ENCODE measurements at places on chromosomes 2 and 18.

- DNase-seq, result peak; percentile 58
These were observed 272.6 kb upstream of the ERBB4 start for GRCh38 chr2:212811036-212811805.

DNA sequence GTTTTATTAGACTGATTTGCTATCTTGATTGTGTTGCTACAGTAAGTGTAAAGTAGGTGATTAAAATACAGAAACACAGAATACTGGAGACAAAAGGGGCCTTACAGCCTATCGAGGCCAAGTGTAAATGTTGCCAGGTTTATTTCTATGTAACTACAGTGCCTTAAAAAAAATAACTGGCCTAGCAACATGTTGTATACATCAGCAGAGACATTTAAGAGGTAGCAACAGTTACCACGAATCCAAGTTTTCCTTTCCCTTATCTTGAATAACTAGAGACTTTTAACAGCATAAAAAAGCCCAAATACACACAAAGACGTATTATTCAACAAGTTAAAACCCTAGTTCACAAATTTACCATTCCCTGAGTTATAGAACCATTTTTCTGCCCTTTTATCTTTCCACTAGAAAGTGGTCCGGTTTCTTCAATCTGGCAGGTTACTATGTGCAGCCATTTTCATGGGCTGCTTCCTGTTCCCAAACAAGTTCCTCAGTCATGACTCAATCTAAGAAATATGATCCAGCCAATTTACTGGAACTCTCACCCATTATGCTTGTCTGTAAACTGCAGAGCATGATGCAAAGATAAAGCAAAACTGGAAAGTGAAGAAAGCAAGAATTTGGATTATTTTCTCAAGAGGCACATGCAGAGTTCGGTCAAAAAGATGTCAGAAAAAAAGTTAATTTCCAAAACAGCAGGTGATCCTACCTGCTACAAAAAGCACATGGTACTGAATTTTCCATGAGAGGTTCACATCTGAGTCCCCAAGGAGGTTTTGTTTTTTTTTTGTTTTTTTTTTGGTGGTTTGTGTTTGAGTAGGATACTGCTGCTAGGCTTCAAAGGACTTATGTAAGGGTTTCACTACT lies 22.2 kb downstream of the NFE2L2 start:
- DNase-seq, result peak; percentile 92

DNA sequence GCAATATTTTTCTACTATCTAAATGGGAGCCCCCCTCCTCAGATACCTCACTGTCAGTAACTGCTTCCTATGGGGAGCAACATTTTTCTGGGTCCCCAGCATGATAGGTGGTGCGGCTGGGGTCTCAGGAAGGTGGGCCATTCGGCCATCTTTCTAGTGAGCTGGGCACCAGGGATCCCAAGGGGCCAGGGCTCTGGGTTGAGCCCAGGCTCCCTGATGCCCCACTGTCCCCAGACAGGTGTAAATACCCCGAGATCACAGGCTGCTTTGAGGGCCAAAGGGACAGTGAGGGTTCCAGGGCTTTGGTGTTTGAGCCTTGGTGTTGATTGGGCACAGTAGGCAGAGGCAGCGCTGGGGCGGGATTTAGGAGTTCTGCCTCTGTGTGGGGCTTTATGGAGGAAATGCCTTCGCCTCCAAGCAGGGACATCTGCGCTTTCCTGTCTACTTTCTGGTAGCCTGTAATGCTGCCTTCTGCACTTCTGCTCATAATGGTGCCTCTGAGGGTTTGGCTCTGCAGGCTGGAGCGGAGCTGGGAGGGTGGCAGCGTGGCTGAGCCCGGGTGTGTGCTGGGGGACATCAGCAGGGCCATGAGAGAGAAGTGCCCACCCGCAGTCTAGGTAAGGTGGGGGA lies 5.3 kb downstream of the ITM2C start:
- no peak for DNase-seq

DNA sequence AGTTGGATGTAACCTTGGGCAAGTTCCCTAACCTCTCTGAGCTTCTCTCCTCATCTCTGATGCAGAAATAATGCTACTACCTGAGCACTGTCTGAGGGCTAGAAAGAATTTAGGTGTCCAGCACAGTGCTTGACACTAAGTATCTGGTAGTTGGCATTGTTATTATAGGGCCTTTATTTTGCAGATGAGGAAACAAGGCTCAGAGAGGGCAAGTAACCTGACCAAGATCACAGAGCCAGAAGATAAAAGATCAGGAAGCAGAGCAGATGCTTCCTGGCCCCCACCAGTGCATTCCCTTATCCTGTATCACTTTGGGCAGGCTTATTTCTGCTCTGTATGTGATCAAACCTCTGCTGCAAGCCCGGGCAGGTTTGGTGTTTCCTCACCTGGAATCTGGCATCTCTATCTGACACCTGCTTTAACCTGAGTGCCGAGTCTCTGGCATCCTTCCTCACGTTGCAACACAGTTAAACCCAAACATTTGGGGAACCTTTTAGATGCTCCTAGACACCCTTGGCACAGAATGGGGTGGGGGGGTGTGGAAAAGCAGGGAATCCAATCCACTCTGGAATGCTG lies 69.9 kb downstream of the PLB1 start:
- DNase-seq, result no peak

DNA sequence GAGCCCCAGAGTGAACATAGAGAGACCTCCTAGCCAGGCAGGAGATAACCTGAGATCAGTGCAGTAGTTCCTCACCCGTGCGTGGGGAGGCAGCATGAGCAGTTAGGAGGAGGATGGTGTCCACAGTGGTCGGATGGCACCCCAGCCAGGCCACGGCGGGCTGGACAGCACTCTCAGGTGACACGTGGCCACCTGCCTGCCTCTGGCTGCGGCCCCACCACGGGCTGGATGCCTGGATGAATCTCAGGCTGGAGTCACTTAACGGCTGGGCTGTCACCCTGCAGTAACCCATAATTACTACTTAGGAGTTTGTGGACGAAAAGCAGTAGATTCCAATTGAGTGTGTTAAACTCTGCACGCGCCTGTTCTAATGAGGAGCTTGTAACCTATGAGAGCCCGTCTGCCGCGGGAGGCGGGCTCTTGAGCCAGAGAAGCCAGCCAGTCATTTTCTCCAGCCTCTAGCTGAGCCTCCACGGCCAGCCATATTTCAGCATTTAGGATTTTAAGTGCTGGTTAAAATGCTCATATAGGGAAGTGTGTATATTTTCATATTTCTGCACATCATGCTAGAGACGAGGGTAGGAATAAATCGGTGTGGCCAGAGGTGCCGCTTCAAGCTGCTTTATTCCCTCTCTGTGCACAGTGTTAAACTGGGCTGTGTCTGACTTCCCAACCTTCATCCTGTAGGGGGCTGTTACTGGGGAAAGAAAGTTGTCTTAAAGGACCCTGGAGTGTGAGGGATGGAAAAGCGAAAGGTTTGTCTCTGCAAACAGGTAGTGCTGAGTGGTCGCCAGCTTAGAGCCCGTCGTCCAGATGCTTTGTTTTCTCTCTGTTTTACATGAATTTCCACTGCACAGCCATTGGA lies 144.0 kb downstream of the GLI2 start:
- DNase-seq, result no peak

GRCh38 chr2:120180066-120180465 lies 43.1 kb downstream of the TMEM185B start:
- DNase-seq, result no peak
